ENCODE measurements at places on chromosomes 13 and 19.

DNA sequence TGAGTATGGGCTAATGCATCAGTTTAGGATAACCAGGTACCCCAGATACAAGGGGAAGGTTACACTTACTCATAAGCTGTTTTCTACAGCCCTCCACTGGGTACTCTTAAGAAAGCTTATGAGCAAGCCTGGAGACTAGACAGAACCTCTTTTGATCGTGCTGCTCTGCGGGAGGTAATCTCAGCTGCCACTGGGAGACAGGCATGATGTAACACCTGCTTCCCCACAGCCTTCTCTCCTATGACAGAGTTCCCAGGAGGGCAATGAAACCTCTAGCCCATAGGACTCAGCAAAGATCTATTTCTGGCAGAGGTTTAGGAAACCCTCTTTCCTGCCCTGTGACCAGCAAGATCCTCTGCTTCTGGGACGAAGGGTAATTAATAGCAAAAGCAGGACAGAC, 65.6 kb downstream of the WASF3 start:
- DNase-seq, result no peak

DNA sequence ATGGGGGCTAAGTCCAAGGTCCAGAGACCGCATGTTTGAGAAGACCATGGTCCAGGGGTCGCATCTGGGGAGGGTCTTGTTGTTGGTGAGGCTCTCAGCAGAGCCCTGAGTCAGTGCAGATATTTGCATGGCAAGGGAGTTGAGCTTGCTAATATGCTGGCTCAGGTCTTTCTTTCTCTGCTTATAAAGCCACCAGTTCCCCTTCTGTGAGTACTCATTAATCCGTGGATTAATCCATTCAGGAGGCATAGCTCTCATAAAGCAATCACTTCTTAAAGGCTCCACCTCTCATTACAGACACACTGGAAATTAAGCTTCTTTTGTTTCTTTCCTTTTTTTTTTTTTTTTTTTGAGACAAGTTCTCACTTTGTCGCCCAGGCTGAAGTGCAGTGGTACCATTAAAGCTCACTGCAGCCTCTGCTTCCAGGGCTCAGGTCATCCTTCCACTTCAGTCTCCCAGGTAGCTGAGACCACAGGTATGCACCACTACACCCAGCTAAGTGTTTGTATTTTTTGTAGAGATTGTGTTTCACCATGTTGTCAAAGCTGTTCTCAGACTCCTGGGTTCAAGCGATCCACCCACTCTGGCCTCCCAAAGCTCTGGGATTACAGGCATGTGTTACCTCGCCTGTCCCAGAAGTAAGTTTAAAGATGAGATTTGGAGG, 216.4 kb downstream of the SLITRK5 start:
- no peak for DNase-seq

DNA sequence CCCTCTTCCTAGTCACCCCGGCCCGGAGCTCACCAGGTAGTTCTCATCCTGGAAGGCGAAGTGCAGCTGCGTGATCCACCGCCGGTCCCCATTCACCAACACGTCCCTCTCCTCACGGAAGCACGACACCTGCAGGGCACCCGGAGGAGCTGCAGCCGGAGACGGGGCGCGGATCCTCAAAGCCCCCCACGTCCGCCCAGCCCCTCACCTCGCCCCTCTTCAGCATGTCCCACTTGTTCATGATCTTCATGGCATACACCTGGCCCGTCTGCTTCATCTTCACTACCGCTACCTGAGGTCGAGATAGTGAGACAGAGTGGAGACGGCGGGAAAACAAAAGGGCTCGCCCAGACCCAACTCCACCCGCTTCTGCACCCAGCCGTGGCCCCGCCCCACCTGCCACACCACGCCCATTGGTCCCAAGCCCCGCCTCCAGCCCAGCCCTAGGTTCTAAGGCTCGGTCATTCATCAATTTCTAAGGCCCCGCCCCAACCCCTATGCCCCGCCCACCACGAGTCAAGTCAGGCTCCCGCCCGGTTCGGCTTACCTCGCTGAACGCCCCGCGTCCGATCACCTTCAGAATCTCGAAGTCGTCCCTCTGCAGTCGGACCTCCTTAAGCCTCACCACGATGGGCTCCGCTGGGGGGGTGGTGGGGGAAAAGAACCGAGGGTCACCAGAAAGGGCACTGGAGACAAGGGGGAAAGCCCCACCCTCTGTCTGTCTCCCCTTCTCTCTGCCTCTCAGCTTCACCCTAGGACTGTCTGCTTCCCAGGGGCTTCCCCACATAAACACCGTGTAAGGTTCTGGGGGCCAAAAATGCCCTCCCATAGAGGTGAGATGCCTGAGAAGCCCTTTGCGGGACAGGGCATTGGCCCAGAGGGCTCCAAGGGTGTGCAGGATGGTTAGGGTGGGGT, 2.8 kb downstream of the DMPK start:
- DNase-seq, result peak; percentile 98

GRCh38 chr19:7488736-7489353, at the start of gene PEX11G:
Gene PEX11G, minus strand, starts transcription at chr19:7489035. Its CDS starts 25 bp downstream, at chr19:7489010.
- DNase-seq, result peak; percentile 80

DNA sequence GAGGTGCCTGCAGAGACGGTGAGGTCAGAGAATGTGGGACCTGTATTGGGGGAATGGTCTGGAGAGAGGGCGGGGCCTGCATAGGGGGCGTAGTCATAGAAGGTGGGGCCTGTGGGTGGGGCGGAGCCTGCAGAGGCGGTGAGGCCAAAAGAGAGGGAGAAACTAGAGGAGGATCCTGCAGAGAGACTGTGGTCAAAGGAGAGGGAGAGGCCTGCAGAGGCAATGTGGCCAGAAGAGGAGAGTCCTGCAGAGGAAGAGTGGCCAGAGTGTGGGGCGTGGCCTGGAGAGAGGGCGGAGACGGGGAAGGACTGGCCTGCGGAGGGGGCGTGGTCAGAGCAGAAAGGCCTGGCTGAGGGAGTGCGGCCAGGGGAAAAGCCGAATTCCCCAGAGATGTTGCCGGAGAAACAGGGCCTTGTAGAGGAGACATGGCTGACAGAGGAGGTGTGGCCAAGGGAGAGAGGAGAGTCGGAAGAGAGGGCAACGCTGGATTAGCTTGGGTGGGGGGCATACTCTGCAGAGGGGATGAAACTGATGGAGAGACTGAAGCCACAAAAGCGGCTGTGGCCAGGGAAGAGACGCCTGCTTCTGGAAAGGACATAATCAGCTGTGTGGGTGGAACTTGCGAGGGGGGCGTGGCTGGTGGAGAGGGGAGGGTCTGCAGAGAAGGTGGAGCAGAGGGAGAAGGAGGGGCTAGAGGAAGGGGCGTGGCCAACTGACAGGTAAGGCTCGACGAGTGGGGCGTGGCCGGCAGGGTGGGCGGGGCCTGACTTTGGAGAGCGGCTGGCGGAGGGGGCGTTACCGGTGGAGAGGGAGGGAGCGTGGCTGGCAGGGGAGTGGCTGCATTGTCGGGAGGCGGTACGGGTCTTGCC, 2.5 kb downstream of the PRR36 start:
- DNase-seq, result peak; percentile 99

Measured in OCI-M1 (cell line).